ENCODE measurements at places on chromosomes 13 and 19. TPM values are rescaled to one million over a fixed set of nuclear protein-coding genes. Genes with fewer than 3 reads are reported as not detected.
A peak's percentile ranks its signal among the peaks of the same experiment; 100 is the strongest.

DNA sequence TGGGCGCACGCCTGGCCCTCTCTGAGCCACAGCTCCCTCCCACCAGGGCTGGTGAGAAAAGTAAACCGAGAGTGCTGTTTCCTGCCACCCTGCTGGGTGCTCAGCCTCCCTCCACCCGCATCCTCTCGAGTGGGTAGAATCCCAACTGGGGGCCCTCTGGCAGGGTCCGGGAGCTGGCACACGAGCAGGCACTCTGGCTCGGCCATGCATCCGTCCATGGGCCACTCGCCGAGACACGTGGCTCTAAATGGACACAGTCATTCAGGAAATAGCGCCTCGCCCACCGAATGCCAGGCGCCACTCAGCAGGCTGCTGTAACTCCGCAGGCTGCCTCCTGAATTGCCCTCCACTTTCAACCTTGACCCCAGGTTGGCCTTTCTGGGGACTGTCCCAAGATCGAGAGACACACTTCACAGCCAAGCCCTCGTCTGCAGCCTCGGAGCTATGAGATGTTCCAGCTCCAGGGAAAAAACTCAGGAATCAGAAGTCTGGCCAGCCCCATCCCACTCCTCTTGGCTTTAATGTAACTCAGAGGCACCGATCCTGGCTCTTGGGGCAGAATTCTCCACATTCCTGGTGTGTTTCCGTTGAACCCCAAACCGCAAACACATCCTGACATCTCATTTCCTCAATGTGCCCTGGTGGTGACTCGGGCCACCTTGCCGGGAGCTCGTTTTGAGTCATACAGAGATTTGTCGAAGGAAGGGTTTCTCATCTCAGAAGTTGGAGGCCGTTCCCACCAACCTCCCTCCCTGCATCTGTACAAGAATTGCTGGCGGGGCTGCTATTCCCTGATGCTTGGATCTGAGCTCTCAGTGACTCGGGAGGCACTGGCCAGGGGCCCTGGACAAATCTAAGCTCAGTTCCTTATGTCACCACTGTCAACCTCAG, 14.1 kb downstream of the KLF2 start:
- no peaks in the 10 kb centered on the region for H3K36me3 ChIP-seq
- peak overlapping the region; percentile 42 for H3K27ac ChIP-seq
- peak overlapping the region; percentile 19 for H3K4me3 ChIP-seq
- no peaks in the 10 kb centered on the region for H3K27me3 ChIP-seq
- peaks cover 17% of the 10 kb centered on the region for H3K4me1 ChIP-seq

GRCh38 chr19:29378126-29378525, 147.7 kb upstream of the VSTM2B start:
- DNase-seq, result no peak
- H3K27ac ChIP-seq, result no peak overlapping the region
- H3K4me1 ChIP-seq, result no peaks in the 10 kb centered on the region
- no peak overlapping the region for H3K4me3 ChIP-seq
- peaks cover 18% of the 10 kb centered on the region for H3K27me3 ChIP-seq

GRCh38 chr19:3276341-3276799, 51.9 kb downstream of the CELF5 start:
- H3K4me3 ChIP-seq, result no peak overlapping the region
- H3K36me3 ChIP-seq, result no peaks in the 10 kb centered on the region
- no peak for DNase-seq
- no peaks in the 10 kb centered on the region for H3K27me3 ChIP-seq

- H3K27me3 ChIP-seq, result no peaks in the 10 kb centered on the region
- H3K27ac ChIP-seq, result no peak overlapping the region
- DNase-seq, result no peak
- H3K4me1 ChIP-seq, result peaks cover 7% of the 10 kb centered on the region
These were observed 14.8 kb downstream of the UBXN6 start for GRCh38 chr19:4442819-4443146.

GRCh38 chr19:19594381-19594780, 24.1 kb downstream of the PBX4 start:
- H3K4me3 ChIP-seq, result no peak overlapping the region
- peaks cover 28% of the 10 kb centered on the region for H3K4me1 ChIP-seq

DNA sequence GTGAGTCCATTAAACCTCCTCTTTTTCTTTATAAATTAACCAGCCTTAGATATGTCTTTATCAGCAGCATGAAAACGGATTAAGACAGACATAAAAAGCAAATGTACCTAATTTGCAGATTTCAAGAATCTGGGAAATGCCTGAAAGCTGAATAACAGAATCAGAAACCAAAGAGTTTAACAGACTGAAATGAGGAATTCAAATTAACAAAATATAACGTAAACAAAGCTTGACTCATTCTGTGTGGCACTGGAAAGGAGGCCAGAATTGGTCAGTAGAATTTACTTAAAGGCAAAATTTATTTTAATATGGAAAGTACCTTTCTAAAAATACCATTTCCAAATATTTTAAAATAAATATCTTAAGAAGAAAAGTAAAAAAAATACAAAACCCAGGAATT, 540.6 kb upstream of the HTR2A start:
- DNase-seq, result no peak
- H3K27me3 ChIP-seq, result no peaks in the 10 kb centered on the region
- no peaks in the 10 kb centered on the region for H3K4me1 ChIP-seq

- H3K27me3 ChIP-seq, result no peaks in the 10 kb centered on the region
- peaks cover 96% of the 10 kb centered on the region for H3K36me3 ChIP-seq
- DNase-seq, result no peak
- H3K4me3 ChIP-seq, result no peak overlapping the region
- no peak overlapping the region for H3K27ac ChIP-seq
These were observed 13.9 kb upstream of the EIF3G start for GRCh38 chr19:10133596-10133995.

DNA sequence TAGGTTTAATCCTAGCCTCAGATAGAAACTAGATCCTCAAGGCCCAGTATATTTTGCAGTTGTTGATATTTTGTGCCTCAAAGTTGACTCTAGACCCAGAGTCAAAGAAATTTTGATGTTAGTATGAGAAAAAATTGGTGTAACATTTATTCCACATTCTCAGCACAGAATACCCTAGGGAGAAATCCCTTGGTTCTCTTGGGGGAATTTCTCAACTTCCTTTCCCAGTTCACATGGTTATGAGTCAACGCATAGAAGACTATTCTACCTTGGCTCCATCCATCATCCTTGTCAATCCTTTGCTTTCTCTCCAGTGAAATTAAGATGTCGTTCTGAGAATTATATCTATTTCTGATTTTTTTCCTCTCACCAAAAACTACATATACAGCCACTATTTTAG, 145.3 kb downstream of the POSTN start:
- no peaks in the 10 kb centered on the region for H3K36me3 ChIP-seq
- no peak overlapping the region for H3K4me3 ChIP-seq
- DNase-seq, result no peak
- H3K27ac ChIP-seq, result no peak overlapping the region

DNA sequence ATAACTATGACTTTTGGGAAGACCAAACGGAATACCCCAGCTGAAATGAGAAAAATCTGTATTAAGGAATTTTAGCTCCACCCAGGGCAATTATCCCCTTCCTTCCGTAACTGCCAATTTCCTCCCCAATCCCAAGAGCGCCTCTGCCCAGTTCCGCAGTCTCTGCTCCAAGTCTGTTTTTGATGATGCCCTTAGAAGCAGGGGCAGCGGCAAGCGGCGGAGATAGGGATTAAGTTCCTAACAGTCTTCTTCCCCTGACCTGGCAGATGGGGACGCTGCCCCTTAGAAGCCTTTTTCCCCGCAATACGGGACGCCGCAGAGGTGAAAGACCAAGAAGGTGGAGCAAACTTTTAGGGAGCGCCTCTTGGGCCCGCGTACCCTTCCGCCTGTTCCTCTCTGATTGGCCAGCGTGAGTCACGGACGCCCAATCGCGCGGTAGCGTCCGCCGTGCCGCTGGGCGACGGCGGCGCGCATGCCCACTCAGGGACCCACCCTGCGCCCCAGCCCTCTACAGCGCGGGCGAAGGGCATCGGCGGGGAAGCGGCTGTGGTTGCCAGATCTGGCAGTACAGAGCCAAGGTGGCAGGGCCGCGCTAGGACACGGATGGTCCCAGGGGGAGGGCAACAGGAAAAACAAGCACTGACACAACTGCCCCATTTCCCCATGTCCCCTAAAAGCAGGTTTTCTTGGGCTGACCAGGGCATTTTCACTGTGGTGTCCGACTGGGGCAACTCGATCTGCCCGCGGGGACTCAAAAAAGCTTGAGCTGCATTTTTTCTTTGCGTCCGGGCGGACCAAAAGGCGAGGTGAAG, 843 bp upstream of the TDRD3 start:
- H3K27ac ChIP-seq, result peak overlapping the region; percentile 99
- H3K4me3 ChIP-seq, result peak overlapping the region; percentile 87
- no peaks in the 10 kb centered on the region for H3K4me1 ChIP-seq
- no peaks in the 10 kb centered on the region for H3K36me3 ChIP-seq

Gene EDDM13
- total RNA-seq, result 2.4 TPM

DNA sequence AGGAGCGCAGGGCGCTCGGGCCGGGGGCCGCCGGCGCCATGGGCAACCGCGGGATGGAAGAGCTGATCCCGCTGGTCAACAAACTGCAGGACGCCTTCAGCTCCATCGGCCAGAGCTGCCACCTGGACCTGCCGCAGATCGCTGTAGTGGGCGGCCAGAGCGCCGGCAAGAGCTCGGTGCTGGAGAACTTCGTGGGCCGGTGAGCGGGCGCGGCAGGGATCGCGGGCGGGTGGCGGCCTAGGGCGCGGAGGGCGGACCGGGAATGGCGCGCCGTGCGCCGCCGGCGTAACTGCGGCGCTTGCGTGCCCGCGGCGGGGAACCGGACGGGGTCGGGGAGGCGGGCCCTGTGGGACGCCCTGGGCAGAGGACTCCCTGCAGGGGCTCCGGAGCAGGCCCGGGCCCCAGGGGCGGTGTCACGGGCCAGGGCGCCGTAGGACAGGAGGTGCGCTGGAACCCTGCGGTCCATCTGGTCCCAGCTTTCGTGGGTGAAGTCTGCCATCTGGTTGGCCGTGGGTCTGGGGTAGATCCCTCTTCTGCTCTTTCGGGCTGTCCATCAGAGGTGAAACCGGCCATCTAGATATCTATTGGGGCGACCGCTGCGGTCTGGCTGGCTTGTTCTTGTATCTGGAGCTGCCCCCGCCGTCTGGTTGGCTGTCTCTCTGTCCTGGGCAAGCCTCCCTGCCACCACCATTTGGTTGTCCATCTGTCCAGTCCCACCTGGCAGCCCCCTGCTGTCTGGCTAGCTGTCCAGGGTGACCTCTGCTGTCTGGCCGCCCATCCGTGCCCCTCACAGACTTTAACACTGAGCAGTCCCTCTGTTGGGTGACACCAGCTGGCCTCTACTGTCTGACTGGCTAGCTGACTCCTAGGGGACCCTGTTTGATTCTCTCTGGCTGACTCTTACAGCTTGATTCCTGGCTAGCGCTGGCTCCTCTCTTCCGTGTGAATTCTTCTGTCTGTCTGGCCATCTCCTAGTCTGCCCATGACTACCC, 622 bp downstream of the DNM2 start:
- H3K36me3 ChIP-seq, result peaks cover 34% of the 10 kb centered on the region
- H3K27me3 ChIP-seq, result no peaks in the 10 kb centered on the region
- peak overlapping the region; percentile 90 for H3K4me3 ChIP-seq

DNA sequence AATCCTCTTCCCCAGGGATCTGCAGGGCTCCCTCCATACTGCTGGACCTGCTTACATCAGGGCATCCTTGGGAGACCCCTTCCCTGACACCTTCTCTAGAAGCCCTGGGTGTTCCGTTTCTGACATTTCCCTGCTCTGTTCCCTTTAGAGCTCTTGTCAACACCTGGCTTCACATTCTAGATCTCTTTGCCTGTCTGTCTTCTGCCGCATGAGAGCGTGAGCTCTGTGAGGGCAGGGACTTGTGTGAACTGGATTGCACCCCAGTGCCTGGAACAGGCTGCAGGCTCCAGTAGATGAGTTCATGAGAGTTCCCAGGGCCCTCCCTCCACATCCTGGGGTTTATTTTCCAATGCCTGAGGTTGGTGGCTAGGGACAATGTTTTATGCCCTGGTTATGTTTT, 651 bp downstream of the CEACAM7 start:
- H3K27me3 ChIP-seq, result no peaks in the 10 kb centered on the region
- H3K36me3 ChIP-seq, result no peaks in the 10 kb centered on the region
- no peak overlapping the region for H3K4me3 ChIP-seq
- no peak for DNase-seq
- no peak overlapping the region for H3K27ac ChIP-seq

Gene CEACAM7
- 102 TPM for total RNA-seq

DNA sequence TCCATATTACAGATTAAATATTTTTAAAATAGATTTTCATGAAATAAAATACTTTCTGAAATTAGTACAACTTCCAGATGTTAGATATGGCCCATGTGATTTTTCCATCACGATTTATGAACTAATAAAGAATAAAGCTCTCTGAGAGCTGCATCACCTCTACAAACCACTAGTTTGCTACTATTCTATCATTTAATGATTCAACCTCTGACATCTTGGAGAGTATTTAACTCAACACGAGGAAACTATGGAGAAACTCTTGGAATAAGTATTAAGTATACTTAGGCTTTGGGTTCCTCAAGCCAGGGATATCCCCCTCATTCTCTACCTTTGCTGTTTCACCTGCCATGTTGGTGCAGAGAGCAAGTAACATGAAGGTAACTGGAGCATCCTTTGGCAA, 55.7 kb downstream of the DACH1 start:
- no peaks in the 10 kb centered on the region for H3K36me3 ChIP-seq
- no peaks in the 10 kb centered on the region for H3K27me3 ChIP-seq
- DNase-seq, result no peak
- no peak overlapping the region for H3K27ac ChIP-seq

Gene SLAIN1
- 0.57 TPM for total RNA-seq

DNA sequence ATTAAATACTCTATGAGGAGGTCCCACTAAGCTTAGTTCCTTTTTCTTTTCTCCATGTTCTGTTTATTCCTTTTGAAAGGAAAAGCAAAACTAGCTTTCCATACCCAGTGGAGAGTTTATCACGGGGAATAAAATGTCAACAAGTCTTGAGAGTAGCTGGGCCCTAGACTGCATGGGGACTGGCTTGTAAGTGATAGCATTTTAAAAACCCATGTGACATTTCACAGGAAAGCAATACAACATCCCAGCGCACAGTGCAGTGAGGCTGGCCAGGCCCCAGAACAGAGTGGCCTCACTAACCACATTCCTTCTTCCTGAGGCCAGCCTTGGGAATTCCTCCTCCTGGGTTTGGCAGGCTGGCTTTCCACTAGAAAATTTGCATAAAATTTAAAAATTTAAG, 149.8 kb downstream of the DLEU7 start:
- H3K4me3 ChIP-seq, result no peak overlapping the region
- H3K27me3 ChIP-seq, result no peaks in the 10 kb centered on the region
- no peaks in the 10 kb centered on the region for H3K4me1 ChIP-seq
- DNase-seq, result no peak
- no peak overlapping the region for H3K27ac ChIP-seq
- H3K36me3 ChIP-seq, result no peaks in the 10 kb centered on the region

Gene ZNF430
- total RNA-seq, result 41.8 TPM

Gene NOSIP
- total RNA-seq, result 40.0 TPM

GRCh38 chr13:25372284-25373081, 709 bp downstream of the ATP8A2 start:
- H3K4me3 ChIP-seq, result peak overlapping the region; percentile 41
- peaks cover 15% of the 10 kb centered on the region for H3K4me1 ChIP-seq
- no peak overlapping the region for H3K27ac ChIP-seq
- DNase-seq, result no peak
- H3K27me3 ChIP-seq, result peaks cover 83% of the 10 kb centered on the region

Gene TEX26
- not detected for total RNA-seq

All from esophagus squamous epithelium (tissue), 5 donors.